ENCODE measurements at places on chromosomes 7 and 10.

DNA sequence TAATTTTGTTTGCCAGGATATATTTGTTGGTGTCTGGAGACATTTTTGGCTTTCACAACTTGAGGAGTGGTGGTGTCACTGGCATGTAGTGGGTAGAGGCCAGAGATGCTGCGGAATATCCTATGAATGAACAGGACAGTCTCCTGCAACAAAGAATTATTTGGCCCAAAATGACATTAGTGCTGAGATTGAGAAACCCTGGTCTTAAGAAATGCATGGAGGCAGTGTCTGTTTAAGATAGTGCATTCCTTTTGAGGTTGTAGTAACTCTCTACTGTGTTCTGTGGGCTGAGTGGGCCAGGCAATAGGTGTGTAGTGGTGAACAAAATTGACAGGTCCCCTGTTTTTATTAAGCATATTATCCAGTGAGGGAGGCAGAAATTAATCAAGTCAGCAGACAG lies 165.5 kb downstream of the CDK14 start:
- no peak for DNase-seq

DNA sequence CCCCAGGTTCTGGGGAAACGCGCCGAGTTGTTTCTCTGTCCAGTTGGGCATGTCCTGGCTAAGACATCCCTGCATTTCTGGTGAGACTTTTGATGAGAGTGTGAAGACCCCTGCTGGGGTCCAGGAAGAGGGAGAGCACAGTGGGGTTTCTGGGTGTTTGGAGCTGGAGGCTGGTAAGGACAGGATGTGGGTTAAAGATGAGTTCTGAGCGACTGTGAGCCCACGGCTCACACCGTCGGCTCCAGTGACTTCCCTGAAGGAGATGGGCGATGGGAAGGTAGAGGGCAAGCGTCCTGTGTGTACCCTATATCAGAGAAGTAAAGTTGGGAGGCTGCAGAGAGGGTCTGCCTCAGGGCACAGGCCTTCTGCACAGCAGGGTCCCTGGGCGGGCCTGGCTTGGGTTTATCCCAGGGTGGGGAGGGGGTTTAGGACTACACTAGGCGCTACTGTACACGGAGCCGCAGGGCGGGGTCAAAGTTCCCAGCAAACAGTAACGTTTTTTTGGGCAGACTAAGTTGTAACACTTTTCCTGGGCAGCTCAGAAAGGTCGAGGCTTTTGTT lies 3.6 kb downstream of the EMX2 start:
- no peak for DNase-seq

DNA sequence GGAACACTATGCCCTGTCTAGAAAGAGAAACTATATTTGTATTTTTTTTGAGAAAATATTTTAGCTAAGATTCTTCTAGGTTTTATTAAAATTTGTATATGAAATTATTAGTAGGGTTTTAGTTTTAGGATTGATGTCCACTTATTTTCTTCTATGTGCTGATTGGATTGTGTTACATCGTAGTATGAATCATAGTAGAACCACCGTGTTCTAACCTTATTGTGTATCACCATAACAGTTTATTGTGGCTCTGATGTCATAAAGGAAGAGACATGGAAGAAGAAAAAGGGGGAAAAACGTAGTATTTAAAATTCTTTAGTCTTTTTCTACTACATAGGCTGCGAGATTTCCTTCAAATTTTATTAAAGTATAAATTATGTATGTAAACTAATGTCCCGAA lies 1.9 kb downstream of the AGBL3 start:
- DNase-seq: no peak

DNA sequence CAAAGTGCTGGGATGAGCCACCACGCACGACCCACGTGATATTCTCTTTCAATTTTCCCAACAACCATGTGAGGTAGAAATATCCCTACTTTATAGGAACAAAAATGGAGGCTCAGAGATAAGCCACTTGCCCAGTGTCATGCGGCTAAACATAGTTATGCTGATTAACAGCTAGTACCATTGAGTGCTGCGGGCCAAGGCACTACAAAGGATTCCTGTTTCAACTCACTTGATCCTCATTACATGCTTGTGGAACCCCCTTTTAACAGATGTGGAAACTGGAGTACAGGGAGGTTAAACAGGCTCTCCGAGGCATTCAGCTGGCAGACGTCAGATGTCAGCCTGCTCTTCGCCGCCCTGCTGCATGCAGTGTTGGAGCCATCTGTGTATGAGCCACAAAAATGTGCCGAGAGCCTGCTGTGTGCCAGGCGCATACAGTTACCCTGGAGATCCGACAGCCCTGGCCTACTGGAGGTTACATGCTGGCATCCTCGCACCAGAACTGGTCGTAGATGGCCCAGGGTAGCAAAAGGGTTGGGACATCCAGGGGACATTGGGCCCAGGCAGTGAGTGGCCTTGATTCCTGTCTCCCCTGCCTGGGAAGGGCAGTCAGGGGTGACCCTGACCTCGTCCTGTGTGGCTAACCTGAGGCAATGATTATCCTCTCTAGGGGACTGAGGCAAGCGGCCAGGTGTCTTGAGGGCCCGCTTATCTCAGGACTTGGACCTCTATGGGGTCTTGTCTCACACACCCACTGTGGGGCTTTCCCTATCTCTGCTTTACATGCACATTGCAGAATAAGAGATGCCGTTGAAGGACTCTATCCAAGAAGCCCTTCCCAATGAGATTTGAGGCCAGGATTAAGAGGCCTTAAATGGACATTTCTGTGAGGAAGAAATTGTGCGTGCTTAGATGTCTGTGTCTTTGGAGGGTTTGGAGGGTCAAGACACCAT lies 18.5 kb upstream of the SRGN start:
- no peak for DNase-seq

GRCh38 chr10:97664282-97664850 lies 22.7 kb downstream of the AVPI1 start:
- DNase-seq: no peak

DNA sequence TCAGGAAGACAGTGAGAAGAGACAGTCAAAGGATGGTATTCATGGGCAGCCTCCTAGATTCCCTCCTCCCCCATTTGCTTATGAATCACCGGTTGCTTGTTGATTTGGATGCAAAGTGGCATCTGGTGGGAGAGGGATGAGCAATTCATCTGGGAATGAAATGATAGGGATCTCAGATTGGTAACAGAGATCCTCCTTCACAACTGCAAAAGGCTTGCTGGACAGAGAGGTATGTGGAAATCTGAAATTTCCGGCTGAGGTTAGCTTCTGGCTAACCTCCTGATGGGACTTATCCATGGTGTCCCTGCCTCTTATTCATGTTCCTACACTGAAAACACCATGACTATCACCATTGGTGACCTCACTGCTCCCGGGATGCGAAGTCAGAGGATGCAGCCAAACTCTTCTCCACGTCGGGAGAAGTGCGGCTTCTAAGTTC lies 48.4 kb upstream of the PODXL start:
- no peak for DNase-seq

GRCh38 chr10:61845950-61846268 lies 55.6 kb upstream of the ARID5B start:
- DNase-seq: no peak

DNA sequence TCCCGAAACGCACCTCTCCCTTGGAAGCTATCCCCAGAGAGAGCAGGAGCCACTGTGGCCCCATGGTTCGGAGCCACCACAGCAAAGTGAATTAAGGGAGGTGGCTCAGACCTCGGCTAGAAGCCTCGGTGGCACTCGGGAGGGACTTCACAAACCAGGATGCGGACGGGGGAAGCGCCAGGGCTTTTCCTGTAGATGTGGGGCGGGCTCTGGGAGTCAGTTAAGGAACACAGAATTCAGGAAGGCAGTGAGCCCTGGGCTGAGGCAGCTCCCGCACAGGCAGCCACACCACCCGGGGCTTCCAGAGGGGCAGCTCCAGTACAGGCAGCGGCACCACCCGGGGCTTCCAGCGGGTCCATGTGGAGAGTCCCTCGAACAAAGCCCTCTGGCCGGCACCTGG lies 42.7 kb upstream of the DPYSL4 start:
- DNase-seq: no peak

Measured in stimulated activated CD8-positive, alpha-beta memory T cell treated with anti-CD3 and anti-CD28 coated beads, Interleukin-2, amount 100 ng/mL, for 1 hour (primary cell).